A549 treated with DMSO at 1 μM for 4 hours (cell line): ENCODE measurements at places on chromosomes 3 and 15. TPM values are rescaled to one million over a fixed set of nuclear protein-coding genes. Genes with fewer than 3 reads are reported as not detected.

SLC9C1 gene
- total RNA-seq = not detected in 5 replicates

SCG5 gene
- 1.6 to 3.7 TPM (median 2.2 TPM) in 5 replicates for total RNA-seq

KBTBD12 gene
- total RNA-seq = not detected in 5 replicates

IL5RA gene
- not detected in 5 replicates for total RNA-seq

INSYN1 gene
- total RNA-seq = 1.4 to 2.6 TPM (median 2.1 TPM) in 5 replicates

TLR9 gene
- total RNA-seq = 0.06 TPM in 1 of 5 replicates, not detected in the others

EIF4E3 gene
- total RNA-seq = 2.6 to 4.2 TPM (median 3.7 TPM) in 5 replicates

EFHB gene
- total RNA-seq = 0.39 to 1.2 TPM (median 0.71 TPM) in 5 replicates

CP gene
- 3.8 to 7.8 TPM (median 6.4 TPM) in 5 replicates for total RNA-seq

GATM gene
- 2.3 to 3.1 TPM (median 2.5 TPM) in 5 replicates for total RNA-seq

SLC9A9 gene
- 0.17 to 0.48 TPM (median 0.21 TPM) in 4 of 5 replicates, not detected in the other for total RNA-seq

SLC15A2 gene
- 0.06 to 0.43 TPM (median 0.14 TPM) in 5 replicates for total RNA-seq

IL12A gene
- total RNA-seq = 0.49 to 1.4 TPM (median 0.83 TPM) in 5 replicates
